ENCODE measurements at places on chromosomes 4 and X.

GRCh38 chr4:52572936-52573485, 86.1 kb downstream of the USP46 start:
- DNase-seq = no peak

- no peak for DNase-seq
Measured at GRCh38 chr4:113560579-113560978, 201.0 kb downstream of the CAMK2D start.

GRCh38 chr4:5888222-5889001, 4.5 kb downstream of the CRMP1 start:
- no peak for DNase-seq

- DNase-seq = no peak
Measured at GRCh38 chr4:149985981-149986380, 92.3 kb upstream of the DCLK2 start.

DNA sequence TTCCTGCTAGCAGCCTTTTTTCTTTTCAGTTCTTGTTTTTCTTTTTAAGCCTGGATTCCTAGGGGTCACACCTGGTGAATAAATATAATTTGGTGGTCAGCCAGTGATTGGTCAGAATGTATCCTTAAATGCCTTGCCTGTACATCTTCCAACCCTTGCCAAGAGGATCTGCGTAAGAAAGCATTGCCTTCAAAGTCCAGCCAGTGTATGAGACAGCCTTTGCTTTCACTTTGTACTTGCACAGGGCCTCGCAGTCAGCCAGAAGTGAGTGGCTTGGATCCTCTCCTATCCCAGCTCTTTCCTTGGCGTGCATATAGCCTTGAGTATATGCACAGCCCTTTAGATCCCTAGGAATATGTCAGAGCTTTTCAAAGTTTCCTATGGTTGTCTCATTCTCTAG, 22.2 kb downstream of the KANTR start:
- DNase-seq = no peak

- DNase-seq = no peak
Measured at GRCh38 chr4:158302076-158302866, 92.0 kb downstream of the TMEM144 start.

DNA sequence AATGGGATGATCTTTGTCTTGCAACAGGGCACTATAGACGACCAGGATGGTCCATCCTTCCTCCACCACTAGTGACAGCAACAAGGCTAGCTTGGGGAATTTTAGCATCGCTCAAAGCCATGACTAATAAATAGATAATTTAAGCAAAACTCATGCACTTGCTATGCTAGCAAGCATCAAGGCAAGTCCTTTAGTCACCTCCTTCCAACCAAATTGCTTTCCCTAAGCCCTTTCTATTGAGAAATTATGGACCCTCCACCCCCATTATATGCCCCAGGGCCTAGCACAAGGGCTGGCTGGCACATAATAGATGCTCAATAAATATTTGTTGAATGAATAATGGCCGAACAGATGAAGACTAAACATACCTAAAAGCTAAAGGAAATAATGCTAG, 28.6 kb downstream of the SLC16A2 start:
- no peak for DNase-seq

DNA sequence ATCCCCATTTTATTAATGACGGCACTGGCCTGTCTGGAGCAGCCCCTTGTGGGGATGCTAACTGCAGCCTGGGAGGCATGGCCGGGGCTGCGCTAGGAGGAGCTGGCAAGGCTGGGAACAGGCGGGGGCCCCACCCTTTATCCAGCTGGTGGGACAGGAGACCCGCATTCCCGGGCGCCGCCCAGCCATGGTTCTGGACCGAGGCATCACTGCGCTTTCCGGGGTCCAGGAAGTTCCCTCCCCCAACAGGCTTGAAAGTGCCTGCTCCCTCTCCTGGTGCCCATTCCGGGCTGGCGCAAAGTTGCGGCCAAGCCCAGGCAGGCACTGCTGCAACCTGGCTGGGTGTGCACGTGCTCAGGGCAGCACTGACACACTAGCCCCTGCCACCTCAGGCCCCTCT, 124.5 kb downstream of the PARM1 start:
- DNase-seq = no peak

DNA sequence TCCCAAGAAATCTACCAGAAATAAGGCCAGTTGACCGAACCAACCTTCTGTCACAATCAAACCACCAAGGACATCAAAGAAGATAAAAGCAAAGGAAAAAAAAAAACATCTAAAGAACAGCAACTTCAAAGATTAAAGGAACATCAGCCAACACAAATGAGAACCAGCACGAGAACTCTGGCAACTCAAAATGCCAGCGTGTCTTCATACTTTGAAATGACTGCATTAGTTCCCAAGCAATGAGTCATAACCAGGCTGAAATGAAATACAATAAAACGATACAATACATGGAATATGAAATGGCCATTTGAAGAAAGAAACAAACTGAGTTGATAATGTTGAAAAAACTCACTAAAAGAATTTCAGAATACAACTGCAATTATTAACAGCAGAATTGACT, 611.6 kb upstream of the GRIA3 start:
- DNase-seq = no peak

DNA sequence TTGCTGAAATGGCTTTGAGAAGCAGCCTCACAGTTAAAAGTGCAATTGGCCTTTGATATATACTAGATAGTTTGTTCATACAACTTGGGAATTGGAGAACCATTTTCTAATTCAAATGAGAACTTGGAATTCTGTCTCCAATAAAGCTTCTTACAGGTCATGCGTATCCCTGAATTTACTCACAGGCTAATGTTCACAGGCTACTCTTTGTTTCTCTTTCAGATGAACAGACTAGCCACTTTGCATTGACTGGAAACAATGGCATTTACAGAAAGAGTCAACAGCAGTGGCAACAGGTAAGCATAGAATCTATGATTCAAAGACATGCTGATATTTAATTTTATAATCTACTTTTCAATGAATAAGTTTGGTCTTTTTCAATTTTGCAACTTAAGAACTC, 13.5 kb downstream of the AFF1 start:
- DNase-seq = no peak

DNA sequence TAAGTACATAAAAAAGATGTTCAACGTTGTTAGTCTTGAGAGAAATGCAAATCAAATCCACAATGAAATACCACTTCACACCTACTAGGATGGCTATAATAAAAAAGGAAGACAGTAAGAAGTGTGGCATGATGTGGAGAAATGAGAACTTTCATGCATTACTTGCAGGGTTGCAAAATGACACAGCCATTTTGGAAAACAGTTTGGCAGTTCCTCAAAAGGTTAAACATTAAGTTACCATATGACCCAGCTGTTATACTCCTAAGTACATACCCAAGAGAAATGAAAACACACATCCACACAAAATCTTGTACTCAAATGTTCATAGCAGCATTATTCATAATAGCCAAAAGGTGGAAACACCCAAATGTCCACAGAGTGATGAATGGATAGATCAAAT, 25.8 kb upstream of the LIMCH1 start:
- DNase-seq = no peak

DNA sequence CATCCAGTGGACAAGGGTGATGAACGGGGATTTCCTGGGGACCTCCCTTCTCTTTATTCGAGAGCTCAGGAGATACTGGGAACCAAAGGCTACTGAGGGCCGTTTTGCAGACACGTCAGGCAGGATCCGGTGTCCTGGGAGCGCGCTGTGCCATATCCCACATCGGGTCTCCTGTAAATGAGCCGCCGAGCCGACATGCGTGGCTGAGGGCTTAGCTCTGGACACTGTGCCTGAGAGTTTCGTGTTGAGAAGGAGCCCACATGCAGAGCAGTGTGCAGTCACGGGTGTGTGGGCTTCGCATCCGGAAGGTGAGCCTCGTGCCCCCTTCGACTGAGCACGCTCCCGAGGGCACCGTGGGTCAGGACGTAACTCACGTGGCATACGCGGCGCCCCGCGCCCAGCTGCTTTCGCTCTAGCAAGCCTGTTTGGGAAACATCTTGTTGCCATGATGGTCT, 28.5 kb upstream of the HGFAC start:
- DNase-seq = no peak

DNA sequence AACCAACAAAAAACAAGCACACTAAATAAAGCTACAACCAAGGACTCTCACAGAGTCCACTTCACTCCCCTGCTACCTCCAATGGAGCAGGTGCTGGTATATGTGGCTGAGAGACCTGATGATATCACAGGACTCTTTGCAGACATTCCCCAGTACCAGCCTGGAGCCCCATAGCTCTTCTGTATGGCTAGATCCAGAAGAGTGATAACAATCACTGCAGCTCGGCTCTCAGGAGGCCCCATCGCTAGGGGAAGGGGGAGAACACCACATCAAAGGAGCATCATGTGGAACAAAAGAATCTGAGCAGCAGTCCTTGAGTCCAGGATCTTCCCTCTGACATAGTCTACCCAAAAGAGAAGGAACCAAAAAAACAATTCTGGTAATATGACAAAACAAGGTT, 237.1 kb upstream of the TLL1 start:
- no peak for DNase-seq

DNA sequence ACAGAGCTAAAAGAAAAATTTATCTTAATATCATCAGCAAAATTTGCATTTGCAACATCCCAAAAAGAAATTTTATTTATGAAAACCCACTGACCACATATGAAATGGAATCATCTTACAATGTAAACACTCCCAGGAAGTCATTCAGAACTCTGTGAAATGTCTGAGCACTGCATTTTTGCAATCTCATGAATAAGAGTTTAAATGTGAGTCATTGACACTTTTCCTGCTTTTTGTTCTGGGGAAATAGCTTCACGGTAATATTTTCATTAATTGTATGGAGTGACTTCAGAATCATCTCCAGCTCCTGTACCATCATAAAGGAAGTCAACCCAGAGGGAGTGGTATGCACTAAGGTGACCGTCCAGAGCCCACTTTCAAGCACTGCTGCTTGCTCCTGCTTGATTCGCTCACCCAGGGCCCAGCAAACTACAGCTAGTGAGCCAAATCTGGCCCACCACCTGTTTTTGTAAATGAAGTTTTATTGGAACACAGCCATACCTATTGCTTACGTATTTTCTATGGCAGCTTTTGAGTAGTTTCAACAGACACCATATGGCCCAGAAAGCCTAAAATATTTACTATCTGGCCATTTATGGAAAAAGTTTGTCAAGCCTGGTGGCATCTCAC, 17.2 kb downstream of the EDNRA start:
- no peak for DNase-seq

- no peak for DNase-seq
Measured at GRCh38 chr4:55173580-55173979, 48.2 kb upstream of the KDR start.

DNA sequence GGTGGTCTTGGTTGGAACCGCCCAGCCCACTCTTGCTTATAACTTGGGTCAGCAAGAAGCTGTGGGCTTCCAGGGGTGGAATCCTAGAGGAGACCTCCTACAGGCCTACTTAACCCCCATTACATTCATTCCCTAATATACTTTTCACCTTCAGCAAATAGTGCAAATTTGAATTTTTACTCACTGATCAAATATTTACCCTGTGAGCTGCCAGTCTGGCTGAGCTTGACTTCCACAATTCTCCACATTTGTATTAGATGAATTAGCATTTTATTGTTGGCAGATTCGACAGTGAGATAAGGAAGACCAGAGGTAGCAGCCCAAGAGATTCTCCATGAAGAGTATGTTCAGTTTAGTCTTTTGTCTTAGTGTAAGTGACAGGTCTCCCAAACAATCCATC, 199.6 kb downstream of the BCOR start:
- DNase-seq = no peak

DNA sequence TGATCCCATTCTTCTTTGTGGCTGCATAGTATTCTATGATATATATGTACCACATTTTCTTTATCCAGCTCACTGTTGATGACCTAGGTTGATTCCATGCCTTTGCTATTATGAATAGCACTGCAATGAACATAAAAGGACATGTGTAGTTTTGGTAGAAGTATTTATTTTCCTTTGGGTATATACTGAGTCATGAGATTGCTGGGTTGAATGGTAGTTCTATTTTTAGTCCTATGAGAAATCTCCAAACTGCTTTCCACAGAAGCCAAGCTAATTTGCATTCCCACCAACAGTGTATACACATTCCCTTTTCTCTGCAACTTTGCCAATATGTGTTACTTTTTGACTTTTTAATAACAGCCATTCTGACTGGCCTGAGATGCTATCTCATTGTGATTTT, 278.3 kb downstream of the PCDH18 start:
- DNase-seq = no peak
